ENCODE measurements at places on chromosomes 12 and 14. TPM values are rescaled to one million over a fixed set of nuclear protein-coding genes. Genes with fewer than 3 reads are reported as not detected.

DNA sequence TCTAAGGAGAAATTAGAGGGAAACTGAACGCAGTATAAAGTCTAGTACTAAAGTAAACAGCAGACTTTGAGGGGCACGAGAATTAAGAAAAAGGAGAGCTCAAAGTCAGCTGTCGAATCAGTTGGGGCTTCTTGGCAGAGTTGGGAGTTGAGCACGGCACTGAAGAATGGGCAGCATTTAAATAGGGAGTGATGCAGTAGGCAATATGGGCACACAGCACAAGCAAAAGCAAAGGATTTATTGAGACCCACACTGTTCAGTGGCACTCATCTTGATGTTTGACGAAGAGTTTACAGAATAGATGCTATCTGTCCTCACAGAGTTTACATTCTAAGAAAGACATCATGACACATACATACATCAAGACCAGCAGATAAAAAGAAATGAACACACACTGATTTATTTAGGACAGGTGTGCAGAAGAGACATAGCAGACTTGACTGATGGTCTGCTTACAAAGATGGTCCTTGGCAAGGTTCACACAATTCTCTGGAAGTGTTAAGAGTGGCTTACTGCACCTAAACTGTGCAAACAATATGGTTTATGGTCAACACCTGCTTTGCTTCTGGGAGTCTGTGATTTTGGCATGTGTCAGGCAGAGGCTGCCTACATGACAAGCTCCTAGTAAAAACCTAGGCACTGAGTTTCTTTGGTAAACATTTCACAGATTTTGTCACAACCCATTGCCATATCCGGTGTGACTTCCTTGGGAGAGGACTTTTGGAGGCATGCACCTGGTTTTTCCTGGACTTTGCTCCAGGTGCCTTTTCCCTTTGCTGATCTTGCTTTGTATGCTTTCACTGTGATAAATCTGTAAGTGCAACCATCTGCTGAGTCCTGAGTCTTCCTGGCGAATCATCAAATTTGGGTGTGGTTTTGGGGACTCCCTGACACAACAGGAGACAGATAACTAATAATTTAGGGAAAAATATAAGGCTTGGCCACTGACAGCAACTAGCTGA is 26.3 kb downstream of the ALKBH1 start:
- peaks cover 34% of the 10 kb centered on the region for H3K36me3 ChIP-seq
- no peak for DNase-seq
- H3K4me1 ChIP-seq, result no peaks in the 10 kb centered on the region
- no peaks in the 10 kb centered on the region for H3K27me3 ChIP-seq

GRCh38 chr12:915090-915489 is 34.4 kb downstream of the RAD52 start:
- H3K4me3 ChIP-seq, result no peak overlapping the region
- no peak for DNase-seq
- H3K27me3 ChIP-seq, result no peaks in the 10 kb centered on the region

- no peak overlapping the region for H3K4me3 ChIP-seq
- peak overlapping the region; percentile 97 for H3K27ac ChIP-seq
- peaks cover 3% of the 10 kb centered on the region for H3K36me3 ChIP-seq
- H3K27me3 ChIP-seq, result no peaks in the 10 kb centered on the region
- peaks cover 31% of the 10 kb centered on the region for H3K4me1 ChIP-seq
Observed at GRCh38 chr14:23301969-23302289, 730 bp downstream of the PPP1R3E start.

GRCh38 chr14:55921511-55921910 is 196.7 kb upstream of the PELI2 start:
- no peaks in the 10 kb centered on the region for H3K36me3 ChIP-seq
- H3K27ac ChIP-seq, result no peak overlapping the region
- DNase-seq, result no peak
- H3K27me3 ChIP-seq, result no peaks in the 10 kb centered on the region
- H3K4me3 ChIP-seq, result no peak overlapping the region

GRCh38 chr14:90611501-90611900 is 204.7 kb downstream of the TTC7B start:
- no peak overlapping the region for H3K27ac ChIP-seq
- H3K4me1 ChIP-seq, result no peaks in the 10 kb centered on the region
- no peaks in the 10 kb centered on the region for H3K27me3 ChIP-seq
- H3K36me3 ChIP-seq, result no peaks in the 10 kb centered on the region

DNA sequence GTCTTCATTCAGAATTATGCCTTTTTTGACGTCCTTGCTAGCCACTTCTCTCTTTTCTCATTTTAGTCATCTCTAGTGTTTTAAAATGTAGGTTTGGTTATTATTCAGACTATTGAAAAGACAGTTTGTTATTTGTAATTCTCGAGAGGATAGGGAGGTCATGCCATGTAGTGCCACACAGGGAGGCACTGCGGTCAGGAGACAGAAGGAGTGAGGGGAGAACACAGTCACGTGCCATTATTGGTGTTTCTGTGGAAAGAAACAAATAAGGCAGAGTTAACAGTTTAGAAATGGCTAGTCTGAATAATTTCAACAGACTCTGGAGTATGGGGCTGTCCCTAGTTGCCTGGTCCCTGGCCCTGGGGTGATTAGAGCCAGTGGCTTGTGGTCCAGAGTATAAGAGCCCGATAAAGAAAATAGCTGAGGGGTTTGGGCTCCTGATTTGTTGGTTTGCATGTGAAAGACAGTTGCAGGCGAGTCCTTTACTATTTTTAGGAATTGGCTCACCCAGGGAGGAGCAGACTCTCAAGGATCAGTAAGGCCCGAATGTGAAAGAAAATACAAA is 278.1 kb upstream of the SEL1L start:
- H3K36me3 ChIP-seq, result no peaks in the 10 kb centered on the region
- H3K4me3 ChIP-seq, result no peak overlapping the region
- no peak overlapping the region for H3K27ac ChIP-seq
- H3K4me1 ChIP-seq, result no peaks in the 10 kb centered on the region

DNA sequence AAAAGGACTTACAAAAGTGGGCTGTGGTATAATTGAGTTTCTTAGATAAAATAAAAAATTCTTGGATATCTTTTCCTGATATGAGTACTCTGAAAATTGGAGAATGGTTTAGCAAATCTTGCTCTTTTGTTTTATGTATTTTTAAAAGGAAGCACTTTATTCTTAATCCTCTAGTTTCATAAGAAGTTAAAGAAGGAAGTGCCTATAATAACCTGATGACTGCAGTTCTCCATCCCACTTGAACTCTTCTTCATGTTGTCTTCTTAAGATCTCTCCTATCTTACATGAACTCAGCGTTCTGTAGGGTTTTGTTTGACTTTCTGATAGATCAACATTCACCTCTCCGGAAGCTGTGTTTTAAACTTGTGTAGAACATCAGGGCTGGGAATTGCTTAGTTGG is 271.0 kb downstream of the ERC1 start:
- no peak overlapping the region for H3K4me3 ChIP-seq
- H3K36me3 ChIP-seq, result peaks cover 20% of the 10 kb centered on the region
- no peaks in the 10 kb centered on the region for H3K4me1 ChIP-seq
- H3K27me3 ChIP-seq, result no peaks in the 10 kb centered on the region

DNA sequence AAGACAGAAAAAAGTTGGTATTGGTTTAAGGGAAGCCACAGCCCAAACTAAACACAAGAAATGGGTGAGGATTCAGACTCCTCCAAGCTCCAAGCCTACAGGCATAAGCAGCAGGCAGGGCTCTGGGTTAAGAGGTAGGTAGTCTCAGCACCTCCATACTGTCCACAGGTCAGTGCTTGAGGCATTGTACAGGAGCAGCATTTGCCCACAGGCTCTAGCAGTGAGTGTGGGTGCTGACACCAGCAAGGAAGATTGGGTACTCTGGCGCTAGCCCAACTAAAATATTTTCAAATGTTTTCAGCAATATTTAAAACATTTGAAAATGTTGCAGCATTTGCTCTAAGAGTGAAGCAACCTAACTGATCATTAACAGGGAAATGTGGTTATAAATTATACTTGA is 33.1 kb downstream of the FERMT2 start:
- no peaks in the 10 kb centered on the region for H3K27me3 ChIP-seq
- no peaks in the 10 kb centered on the region for H3K36me3 ChIP-seq
- H3K4me1 ChIP-seq, result peaks cover 21% of the 10 kb centered on the region
- H3K4me3 ChIP-seq, result no peak overlapping the region
- DNase-seq, result no peak

GRCh38 chr14:106846218-106846617 is 1319.8 kb downstream of the TMEM121 start:
- no peak overlapping the region for H3K27ac ChIP-seq
- peaks cover 8% of the 10 kb centered on the region for H3K27me3 ChIP-seq
- H3K4me1 ChIP-seq, result peaks cover 24% of the 10 kb centered on the region
- no peak overlapping the region for H3K4me3 ChIP-seq
- DNase-seq, result no peak

DNA sequence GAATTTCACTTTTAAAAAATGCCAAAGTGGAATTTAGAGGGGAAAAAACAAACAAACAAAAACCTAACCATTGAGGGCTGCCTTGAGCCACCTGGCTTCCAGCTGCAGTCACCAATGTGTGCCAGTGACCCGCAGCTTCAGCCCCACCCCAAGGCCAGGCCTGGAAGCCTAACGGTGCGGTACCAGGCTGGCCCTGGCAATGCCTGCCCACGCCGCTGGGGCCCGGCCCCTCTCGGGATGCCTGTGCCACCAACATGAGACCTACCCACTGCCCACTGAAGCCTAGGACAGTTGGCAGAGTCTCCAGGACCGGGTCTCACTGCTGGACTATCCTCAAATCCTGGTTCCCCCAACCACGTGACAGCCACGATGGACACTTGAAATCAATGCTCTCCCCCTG is 96.6 kb downstream of the NCOR2 start:
- no peaks in the 10 kb centered on the region for H3K27me3 ChIP-seq
- peaks cover 29% of the 10 kb centered on the region for H3K36me3 ChIP-seq
- no peak overlapping the region for H3K27ac ChIP-seq
- DNase-seq, result no peak
- H3K4me1 ChIP-seq, result peaks cover 25% of the 10 kb centered on the region

DNA sequence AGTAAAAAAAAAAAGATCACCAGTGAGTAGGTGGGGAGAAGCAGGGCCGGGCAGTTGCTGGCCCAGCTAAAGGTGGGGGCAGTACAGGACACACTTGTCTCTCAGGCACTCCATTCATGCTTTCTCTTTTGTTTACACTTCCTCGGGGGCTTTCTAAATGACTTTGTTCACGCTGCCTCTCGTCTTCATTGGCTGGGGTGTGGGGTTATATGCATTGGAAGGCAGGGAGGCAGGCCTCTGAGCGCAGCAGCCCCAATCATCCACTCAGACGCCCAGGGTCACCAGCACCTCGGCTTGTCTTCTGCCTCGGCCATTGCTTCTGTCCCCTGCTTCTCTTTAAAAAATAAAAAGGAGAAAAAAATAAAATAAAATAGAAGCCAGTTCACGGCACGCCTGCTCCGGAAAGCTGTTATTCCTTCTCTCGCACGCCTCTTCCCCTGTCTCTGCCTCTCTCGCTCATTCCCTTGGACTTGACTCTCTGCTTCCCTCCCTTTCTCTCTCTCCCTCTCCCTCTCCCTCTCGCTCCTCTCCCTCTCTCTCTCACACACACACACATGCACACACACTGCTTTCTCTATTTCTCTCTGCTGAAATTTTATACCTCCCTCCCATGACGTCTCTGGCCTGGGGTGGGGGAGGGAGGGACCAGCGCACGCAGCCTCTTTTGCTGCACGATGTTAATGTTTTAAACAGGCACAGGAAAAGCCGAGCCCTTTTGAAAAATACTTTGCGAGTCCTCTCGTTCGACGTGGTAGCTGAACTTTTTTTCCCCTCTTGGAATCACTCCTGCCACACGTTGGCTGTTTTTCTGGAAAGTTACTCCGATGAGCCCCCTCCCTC is at the start of gene TGFB3:
TSS of gene TGFB3 (minus strand) at position 570 of the 840 bp plus-strand sequence. CDS start 1,102 bp downstream, outside the sequence.
- H3K27ac ChIP-seq, result peak within 1 kb of the TSS; percentile 68
- peak within 1 kb of the TSS; percentile 80 for H3K4me3 ChIP-seq
- DNase-seq, result peak; percentile 32
- H3K36me3 ChIP-seq, result no peaks in the 10 kb centered on the region

DNA sequence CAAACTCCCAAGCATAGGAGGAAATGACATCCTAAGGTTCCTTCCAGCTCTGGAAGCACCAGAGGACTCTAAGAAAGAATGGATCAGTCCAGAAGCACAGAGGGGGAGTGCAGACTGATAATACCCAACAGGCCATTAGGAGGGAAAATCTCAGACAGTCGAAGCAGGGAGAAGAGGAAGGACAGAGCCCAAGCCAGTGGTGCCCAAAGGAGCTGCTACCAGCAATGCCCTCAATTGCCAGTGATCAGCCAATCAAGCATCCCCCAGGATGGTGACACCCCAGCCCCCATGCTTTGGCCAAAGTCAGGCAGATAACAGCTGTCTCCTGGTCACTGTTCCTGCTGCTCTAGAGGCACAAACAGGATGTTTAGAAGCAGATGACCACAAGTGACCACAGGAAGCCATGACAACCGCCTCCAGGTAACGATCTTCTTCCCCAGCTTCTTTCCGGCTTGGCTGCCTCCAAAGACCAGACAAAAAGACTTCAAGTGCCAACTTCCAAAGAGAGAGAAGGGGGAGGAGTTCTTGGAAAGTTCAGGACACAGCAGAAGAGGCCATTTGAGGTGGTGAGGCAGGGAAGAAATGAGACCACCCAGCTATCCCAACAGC is 16.2 kb downstream of the PXN start:
- H3K4me3 ChIP-seq, result peak overlapping the region; percentile 68
- H3K27me3 ChIP-seq, result no peaks in the 10 kb centered on the region
- no peak for DNase-seq
- H3K27ac ChIP-seq, result peak overlapping the region; percentile 47
- peaks cover 83% of the 10 kb centered on the region for H3K4me1 ChIP-seq

DNA sequence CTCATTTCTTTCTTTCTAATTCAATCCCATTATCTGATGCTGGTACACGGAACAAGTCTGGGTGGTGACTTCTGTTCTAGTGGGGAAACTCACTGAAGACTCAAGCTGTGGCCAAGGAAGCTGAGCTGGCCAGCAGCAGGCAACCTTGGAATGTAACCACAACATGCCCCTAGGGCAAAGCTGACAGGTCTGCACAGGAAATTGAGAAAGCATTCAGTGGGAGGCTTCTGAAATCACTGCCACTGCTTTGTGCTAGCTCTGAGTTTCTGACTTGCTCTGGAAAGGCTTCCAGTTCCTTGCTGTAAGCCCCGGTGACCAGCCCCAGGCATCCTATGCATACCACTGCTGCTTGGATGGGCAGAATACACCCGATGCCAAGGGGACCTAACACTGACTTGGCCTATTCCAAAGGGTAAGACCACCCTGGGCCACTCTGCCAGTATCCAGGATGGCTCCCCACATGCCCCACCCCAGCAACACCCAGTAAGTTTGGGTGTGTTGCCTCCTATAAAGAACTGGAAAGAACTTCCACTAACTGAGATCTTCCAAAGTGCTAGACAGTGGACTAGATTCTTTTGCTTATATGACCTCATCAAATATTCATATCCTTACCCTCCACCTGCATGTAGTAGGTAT is 84.5 kb upstream of the CDKN3 start:
- H3K27ac ChIP-seq, result no peak overlapping the region
- H3K4me1 ChIP-seq, result no peaks in the 10 kb centered on the region
- no peak for DNase-seq
- no peak overlapping the region for H3K4me3 ChIP-seq
- no peaks in the 10 kb centered on the region for H3K36me3 ChIP-seq

BDKRB1 gene
- total RNA-seq, result not detected

PRB3 gene
- not detected for total RNA-seq

FAR2 gene
- total RNA-seq, result 12.6 TPM

Measured in CD4-positive, CD25-positive, alpha-beta regulatory T cell (primary cell).